ENCODE measurements at places on chromosomes 12 and 14.

DNA sequence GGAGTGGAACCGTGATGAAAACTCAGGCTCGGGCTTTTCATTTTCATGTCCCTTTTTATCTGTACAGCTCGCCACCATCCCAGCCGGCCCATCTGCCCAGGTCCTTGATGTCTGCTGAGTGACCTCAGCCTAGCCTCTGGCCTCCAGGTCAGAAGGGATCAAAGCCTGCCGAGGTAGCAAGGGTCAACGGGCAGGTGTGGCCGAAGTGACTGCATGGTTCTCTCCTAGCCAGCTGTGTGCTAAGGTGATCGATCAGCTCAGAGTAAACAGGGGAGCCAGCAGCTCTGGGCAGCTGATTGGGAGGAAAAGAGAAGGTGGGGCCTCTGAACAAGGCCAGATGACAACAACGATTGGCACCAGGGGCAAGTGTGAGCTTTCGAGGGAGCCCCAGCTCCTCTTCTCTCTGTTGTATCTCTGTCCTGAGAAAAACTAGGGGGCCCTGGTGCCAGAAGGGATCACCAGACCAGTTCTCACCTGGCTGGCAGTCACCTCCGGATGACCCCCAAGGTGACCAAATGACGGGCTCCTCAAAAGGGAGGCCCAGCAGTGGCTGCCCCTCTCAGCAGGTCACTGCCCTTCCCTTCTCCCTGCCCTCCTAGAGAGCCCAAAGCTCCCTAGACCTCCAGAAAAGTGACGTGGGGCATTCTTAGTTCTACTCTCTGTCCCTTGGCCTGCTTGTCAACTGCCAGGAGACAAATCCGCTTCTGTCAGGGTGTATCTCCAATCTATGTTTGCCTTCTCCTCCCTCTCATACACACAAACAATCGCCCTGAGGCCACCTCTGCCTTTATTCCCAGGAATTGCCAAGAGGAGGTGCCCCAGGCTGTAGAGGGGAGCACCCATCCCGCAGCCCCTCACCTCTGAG lies 3.4 kb downstream of the SLC6A12 start:
- DNase-seq = no peak

- DNase-seq = no peak
Measured at GRCh38 chr14:81269100-81269978, 48.6 kb upstream of the GTF2A1 start.

- DNase-seq = no peak
Measured at GRCh38 chr12:127767656-127768055, 499.3 kb upstream of the TMEM132C start.

DNA sequence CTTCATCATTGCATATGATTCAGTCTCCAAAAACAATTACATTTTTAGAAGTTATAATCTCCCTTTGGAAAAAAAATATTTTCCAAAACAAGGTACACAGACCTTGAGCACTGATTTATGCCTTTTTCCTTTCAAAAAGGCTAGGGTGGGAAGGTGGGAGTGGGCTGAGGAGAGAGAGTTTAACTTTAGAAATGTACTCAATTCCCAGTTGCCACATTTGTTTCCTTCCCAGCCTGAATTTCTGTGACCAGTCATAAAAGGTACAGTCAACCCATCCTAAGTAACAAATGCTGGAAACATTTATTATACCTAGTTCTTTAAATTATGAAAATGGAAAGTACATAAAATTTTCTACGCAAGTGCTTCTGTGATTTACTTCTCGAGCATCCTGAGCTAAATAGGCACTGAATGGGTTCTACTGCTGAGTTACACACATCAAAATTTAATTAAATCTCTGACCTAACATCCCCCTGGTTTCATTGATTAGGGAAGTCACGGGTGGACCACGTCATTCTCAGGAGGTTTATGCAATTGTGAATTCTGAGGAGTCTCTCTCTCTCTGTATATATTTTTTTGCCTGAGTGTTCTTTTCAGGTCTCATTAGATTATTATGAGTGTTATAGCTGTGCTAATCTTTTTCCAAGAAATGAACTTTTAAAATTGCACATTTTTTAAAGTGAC lies 371.8 kb downstream of the BTG1 start:
- no peak for DNase-seq

DNA sequence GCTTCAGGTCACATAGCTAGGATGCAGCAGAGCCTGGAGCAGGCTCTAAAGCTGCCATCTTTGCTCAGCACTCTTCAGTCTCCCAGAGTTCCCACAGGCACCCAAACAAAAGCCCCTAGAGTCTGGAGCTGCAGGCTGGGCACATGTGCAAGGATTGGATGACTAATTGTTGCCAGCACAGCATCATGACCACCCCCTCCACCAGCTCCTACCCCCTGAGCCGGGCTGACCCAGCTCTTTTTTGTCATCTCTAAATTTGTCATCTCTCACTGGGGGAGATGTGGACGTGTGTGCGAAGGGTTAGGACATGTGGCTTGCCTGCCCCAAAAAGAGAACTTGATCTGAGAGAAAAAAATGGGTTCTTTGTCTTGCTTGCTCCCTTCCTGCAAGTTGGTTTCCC lies 4.3 kb upstream of the MMP19 start:
- DNase-seq = no peak

DNA sequence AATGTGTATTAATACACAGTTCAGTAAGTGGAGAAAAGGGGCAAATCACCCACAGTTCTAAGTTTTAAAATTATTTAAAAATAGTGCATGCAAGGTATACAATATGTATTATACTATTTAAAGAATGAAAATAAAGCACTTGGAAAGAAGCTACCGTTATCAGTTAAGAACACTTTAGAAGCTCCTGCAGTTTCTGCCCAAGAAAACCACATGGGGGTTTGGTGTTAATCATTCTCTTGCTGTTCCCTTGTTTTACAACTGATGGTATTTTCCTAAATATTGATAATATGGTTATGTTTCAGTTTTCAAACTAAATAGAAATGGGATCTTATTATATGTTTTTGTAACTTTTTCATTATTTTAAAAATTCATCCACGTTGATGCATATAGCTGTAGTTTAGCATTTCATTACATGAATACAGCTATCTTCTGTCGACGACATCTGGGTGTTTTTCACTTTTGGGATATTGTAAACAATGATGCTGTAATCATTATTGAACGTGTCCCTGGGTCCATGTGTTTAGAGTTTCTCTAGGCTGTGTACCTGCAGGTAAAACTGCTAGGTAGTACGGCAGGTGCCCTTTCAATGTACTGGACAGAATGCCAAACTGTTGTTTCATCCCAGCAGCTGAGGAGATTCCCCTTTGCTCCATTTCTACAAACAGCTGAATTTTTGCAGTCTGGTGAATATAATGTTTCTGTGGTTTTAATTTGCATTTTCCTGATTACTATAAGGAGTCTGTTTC lies 64.1 kb downstream of the APPL2 start:
- no peak for DNase-seq

DNA sequence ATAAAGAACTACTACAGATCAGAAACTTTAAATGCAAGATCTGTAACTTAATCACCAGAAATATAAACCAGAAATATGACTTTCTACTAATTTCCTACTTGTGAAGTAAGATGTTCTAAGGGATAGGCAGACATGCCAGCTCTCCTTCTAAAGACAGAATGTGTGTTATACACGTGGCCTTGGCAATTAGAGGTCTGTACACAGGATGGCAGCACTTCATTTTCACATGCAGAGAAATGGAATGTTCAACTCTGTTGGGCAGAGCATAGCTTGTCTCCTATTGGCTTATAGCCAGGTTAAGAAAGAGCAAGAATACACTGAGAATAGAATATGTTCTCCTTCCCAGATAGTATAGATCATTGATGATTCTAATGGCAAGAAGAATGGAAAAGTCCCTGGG lies 403.8 kb downstream of the DAD1 start:
- DNase-seq = no peak

- no peak for DNase-seq
Measured at GRCh38 chr12:38775457-38775856, 129.9 kb downstream of the CPNE8 start.

- no peak for DNase-seq
Measured at GRCh38 chr12:64098709-64099354, 123.3 kb downstream of the KICS2 start.

GRCh38 chr12:8823565-8824300 lies 1.3 kb downstream of the A2ML1 start:
- DNase-seq = no peak

DNA sequence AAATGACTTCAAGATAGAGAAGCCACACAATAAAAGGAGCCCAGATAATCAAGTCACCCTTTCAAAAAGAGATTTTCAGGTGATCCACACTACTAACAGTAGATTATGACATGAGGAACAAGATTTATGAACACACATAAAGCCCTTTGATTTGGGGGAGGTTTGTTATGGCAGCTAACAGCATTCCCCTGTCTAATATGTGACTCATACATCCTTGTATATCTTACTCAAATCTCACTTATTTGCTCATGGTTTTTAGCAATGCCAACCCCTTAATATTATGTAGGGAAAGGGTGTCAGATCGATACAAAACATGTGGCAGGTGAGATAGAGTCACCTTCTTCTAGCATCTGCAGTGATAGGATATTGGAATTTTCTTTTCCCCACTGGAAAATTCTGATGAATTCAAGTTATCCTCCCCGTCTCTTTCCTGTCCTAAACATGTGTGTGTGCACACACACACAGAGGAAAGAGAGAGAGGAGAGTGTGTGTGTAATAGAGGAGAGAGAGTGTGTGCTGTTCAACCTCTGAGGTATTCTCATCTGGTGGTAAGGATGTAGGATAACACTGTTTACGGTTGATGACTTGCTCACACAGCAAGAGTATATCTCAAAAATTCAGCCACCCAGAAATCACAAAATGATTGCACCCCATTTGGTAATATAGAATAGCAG lies 319.9 kb downstream of the KCNC2 start:
- no peak for DNase-seq

GRCh38 chr14:99506276-99506675 lies 25.1 kb downstream of the CCNK start:
- no peak for DNase-seq

DNA sequence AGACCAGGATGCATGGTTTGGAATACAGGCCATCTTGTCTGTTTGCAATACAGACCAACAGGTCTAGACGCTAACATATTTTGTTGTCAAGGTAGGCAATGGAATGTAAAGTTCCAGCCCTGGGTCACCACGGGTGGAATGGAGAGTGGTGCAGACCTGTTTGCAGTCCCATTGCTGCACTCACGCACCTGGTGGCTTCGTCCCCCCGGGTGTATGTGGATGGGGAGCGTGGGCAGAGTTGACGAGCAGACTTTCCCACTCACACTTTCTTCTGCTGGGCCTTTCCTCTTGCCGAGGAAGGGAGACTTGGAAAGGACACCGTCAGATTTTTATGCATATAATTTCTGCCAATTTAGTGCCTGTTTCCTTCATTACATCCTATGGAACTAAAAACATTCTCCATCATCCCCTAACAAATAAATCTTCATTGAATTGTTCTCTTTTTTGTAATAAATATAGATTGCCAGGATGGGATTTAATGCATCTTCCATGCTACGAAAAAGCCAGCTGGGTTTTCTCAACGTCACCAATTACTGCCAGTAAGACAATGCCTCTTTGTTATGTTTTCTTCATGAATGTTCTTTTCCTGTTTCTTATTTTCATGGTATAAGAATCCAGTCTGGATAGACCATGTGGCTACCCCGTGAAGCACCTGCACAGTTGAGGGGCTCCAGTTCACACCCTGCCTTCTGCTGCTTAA lies 15.2 kb downstream of the DCAF4 start:
- DNase-seq = no peak

DNA sequence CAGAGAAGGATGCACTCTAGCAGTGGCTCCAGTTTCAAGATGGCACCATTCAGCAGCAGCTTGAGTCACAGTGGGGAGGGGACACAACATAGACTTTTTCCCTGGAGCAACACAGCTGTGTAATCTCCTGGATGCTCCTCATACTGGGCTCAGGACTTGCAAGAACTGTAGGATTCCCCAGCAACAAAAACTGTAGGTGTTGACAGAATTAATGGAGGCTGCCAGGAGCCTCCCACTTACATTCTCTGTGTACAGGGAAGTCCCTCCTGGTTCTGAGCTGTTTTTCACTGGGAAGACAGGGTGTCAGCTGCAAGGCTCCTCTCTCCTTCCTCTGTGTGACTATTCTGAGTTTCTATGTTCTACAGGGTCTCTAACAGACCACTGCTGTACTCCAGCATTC lies 217.9 kb downstream of the KIF21A start:
- DNase-seq = no peak
